Body of pancreas (tissue), 4 donors: ENCODE measurements at places on chromosomes 1 and 21.

DNA sequence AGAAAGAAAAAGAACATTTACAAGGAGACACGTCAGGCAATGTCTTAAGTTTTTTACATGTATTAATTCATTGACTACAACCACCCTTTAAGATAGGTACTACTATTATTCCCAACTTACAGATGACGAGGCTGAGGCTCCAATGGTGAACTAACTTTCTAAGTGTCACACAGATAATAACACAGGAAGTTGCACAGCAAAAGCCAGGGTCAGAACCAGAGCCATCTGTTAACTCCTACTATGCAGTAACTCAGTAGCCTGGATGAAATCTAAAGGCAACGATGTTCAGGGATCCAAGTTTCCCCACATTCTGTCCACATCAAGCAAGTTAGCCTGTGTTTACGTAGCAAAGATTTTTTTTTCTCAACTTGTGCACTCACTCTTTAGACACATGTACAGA lies 371.7 kb downstream of the PTPRC start:
- H3K4me1 ChIP-seq: no peaks in the 10 kb centered on the region
- H3K4me3 ChIP-seq: no peak overlapping the region
- no peak overlapping the region for H3K27ac ChIP-seq
- no peaks in the 10 kb centered on the region for H3K36me3 ChIP-seq

DNA sequence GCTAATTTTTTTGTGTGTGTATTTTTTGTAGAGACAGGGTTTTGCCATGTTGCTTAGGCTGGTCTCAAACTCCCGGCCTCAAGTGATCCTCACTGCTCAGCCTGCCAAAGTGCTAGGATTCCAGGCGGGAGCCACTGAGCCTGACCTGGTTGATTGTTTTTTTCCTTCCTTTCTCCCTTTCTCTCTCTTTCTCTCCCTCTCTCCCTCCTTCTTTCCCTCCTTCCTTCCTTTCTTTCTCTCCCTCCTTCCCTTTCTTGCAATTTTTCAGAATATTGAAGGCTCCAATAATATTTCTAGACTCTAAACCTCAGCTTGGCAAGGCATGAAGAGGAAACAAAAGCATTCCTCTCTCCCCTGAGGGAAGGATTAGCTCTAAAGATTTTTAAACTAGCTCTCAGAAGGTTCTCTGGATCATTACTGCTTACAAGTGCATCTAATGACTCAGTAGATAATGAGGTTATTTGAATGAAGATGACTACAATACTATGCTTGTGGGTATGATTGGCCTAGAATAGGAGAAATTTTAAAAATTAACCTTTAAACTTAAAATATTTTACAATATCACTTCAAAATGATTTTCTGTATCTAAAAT lies 68.5 kb upstream of the GADD45A start:
- DNase-seq: no peak
- H3K4me3 ChIP-seq: no peak overlapping the region
- H3K4me1 ChIP-seq: peaks cover 16% of the 10 kb centered on the region
- no peak overlapping the region for H3K27ac ChIP-seq
- H3K27me3 ChIP-seq: no peaks in the 10 kb centered on the region

- H3K27ac ChIP-seq: no peak overlapping the region
- no peak overlapping the region for H3K4me3 ChIP-seq
Measured at GRCh38 chr1:230222678-230223077, 155.6 kb downstream of the GALNT2 start.

- no peak for DNase-seq
- H3K27ac ChIP-seq: no peak overlapping the region
- peaks cover 15% of the 10 kb centered on the region for H3K4me1 ChIP-seq
- H3K27me3 ChIP-seq: no peaks in the 10 kb centered on the region
- H3K4me3 ChIP-seq: no peak overlapping the region
- H3K36me3 ChIP-seq: no peaks in the 10 kb centered on the region
Measured at GRCh38 chr1:229716069-229716468, 90.0 kb downstream of the URB2 start.
